Osteoblast (primary cell): ENCODE measurements at places on chromosomes 7 and 10. TPM values are rescaled to one million over a fixed set of nuclear protein-coding genes. Genes with fewer than 3 reads are reported as not detected.

GRCh38 chr10:124003070-124003419 lies 90.4 kb downstream of the CHST15 start:
- no peak overlapping the region for H3K4me3 ChIP-seq
- no peaks in the 10 kb centered on the region for H3K27me3 ChIP-seq
- H3K4me1 ChIP-seq = peaks cover 35% of the 10 kb centered on the region
- no peak for DNase-seq

DNA sequence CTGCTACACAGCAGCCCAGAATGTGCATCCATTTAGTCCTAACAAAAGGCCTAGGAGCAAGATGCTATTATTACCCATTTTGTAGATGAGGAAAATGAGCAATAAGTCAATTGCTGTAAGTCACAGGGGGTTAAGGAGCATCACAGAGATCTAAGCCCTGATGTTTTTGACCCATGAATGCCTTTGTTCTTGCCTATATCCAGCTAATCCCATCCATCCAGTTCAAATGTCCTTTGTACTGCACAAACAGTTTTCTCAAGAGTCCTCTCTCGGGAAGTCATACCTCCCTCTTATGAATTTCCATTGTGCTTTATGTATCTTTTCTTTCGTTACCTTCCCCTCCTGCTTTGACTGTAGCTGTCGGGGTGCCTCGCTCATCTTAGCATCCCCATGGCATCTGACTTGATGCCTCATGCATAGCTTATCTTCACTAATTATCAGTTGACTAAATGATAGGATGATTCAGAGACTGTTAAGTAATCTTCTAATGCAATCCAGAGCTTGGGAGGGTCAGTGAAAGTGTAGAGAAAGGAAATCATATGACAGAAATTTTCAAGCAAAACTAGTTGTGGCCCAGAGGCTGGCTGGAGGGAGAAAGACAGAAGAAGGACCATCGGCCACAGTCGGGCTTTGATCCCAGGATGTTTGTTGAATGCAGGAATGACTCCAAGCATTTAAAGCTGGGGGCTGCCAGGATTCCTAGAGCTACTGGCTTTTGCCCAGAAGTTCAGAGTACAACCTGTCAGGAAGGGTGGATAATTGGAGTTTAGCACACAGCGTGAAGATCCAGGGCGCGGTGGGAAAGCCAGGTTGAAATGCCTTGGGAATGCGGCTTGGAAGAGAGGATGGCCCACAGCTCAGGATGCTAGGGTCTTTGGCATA lies 23.5 kb downstream of the BLVRA start:
- no peaks in the 10 kb centered on the region for H3K27me3 ChIP-seq
- DNase-seq = peak; percentile 55
- no peaks in the 10 kb centered on the region for H3K36me3 ChIP-seq

- peak overlapping the region; percentile 5 for H3K4me3 ChIP-seq
- H3K36me3 ChIP-seq = no peaks in the 10 kb centered on the region
- no peaks in the 10 kb centered on the region for H3K27me3 ChIP-seq
- peaks cover 28% of the 10 kb centered on the region for H3K4me1 ChIP-seq
- DNase-seq = no peak
Measured at GRCh38 chr10:89706011-89706410, 4.6 kb downstream of the KIF20B start.

- H3K4me3 ChIP-seq = no peak overlapping the region
- no peaks in the 10 kb centered on the region for H3K4me1 ChIP-seq
- no peaks in the 10 kb centered on the region for H3K27me3 ChIP-seq
Measured at GRCh38 chr7:142323706-142324105, 65.8 kb upstream of the PRSS58 start.

DNA sequence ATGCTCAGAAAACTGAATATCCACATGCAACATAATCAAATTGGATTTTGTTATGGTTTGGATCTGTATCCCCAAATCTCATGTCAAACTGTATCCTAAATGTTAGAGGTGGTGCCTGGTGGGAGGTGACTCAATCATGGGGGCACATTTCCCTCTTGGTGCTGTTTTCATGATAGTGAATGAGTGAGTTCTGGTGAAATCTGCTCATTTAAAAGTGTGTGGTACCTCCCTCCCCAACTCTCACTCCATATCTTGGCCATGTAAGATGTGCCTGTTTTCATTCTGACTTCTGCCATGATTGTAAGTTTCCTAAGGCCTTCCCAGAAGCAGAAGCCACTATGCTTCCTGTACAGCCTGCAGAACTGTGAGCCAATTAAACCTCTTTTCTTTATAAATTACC lies 239.6 kb upstream of the KLF14 start:
- no peak overlapping the region for H3K4me3 ChIP-seq
- no peak for DNase-seq
- H3K27ac ChIP-seq = no peak overlapping the region
- H3K4me1 ChIP-seq = peaks cover 3% of the 10 kb centered on the region

The PFKFB3 gene
- total RNA-seq = 7.1 and 19.2 TPM in 2 replicates

The STAG3 gene
- total RNA-seq = 0.59 and 1.4 TPM in 2 replicates

The IL15RA gene
- 1.1 and 1.2 TPM in 2 replicates for total RNA-seq

The NRCAM gene
- total RNA-seq = 0.88 and 2.2 TPM in 2 replicates

The NAMPT gene
- 51.9 and 55.0 TPM in 2 replicates for total RNA-seq
